ENCODE measurements at places on chromosomes 6 and 20.

DNA sequence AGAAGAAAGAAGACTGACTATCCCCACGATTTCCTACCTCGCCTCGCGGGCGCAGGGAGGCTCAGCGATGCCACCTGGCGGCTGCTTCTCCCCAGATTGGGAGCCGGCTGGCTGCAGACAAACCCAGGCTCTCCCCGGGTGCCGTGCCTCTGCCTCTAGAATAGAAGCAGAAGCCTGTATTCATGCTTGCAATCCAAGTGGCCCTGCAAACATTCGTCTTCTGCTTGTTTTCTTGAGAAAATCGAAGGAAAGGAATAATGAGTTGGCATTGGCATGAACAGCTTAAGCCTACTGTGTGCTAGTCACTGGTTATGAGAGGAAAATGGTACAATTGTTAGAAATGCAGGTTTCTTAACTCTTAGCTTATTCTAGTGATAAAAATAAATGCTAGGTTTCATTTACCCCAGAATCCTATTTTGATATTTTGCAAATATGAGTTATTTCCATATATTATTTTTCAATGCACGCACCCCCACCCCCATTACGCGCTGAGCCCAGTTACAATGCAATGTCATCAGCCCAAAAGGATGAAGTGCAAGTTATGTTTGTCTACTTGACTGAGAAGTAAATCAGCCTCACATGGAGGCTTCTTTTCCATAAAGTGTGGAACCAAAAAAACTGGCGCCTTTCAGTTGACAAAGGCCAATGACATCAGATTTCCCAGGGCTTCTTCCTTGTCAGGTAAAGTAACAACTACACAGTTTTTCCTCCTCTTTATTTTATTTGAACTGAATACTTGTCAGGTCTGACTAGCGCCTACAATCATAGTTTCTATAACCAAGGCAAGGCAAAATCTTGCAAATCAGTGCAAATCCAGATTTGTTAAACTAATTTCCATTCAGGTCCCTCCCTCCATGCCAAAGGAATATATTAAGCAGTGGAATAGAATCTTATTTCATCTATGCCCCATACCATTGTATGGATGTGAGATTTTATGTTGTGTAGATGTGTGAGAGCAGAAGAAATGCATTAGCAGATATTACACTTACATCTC lies 3.9 kb upstream of the SOX4 start:
- peak; percentile 87 for DNase-seq

GRCh38 chr6:149028767-149029405 lies 282.1 kb downstream of the UST start:
- DNase-seq = peak; percentile 89

DNA sequence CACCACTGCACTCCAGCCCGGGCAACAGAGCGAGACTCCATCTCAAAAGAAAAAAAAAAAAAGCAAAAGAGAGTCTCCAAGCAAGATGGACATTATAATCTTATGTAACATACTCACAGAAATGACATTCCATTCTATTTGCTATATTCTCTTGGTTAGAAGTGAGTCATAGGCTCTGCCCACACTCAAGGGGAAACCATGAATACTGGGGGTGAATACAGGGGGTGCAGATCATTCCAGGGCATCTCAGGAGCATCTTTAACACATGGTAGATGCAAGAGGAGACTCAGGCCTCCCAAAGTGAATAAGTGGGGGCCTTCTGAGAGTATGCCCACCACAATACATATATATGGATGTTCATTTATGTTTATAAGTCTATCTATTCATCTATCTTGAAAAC lies 18.3 kb upstream of the RANBP9 start:
- no peak for DNase-seq

DNA sequence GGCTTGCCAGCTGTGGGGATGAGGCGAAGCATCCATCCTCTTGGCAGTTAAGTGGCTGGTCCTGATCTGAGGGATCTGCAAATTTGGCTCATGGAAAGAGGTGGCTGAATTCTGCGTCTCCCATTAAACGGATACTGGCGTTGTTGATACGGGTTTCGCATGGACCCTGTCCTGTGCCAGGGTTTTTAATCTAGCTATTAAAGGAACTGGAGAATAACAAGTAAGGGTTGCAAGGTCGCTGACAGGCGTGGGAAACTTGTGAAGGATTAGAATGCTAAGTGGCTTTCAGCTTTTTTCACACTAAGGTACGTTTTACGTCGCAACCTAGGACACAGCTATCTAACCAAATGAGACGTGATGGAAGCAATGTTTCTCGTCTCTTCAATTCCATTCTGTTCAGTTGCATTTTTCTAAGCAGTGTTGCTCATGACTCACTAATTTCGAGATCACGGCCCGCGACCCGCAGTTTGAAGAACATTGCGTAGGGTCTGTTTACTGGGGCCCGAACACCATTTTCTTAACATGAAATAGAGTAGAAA lies 852 bp downstream of the GMNN start:
- DNase-seq = peak; percentile 47

- no peak for DNase-seq
Observed at GRCh38 chr6:78347191-78347916, 520.0 kb upstream of the IRAK1BP1 start.
